ENCODE measurements at places on chromosomes 16 and 17.

GRCh38 chr17:65015855-65016254 is 40.7 kb downstream of the GNA13 start:
- no peak overlapping the region for H3K4me3 ChIP-seq
- H3K27me3 ChIP-seq = no peaks in the 10 kb centered on the region
- no peaks in the 10 kb centered on the region for H3K4me1 ChIP-seq
- peaks cover 75% of the 10 kb centered on the region for H3K36me3 ChIP-seq
- no peak for DNase-seq

- H3K36me3 ChIP-seq = peaks cover 22% of the 10 kb centered on the region
- no peaks in the 10 kb centered on the region for H3K27me3 ChIP-seq
- no peak overlapping the region for H3K27ac ChIP-seq
- H3K4me1 ChIP-seq = no peaks in the 10 kb centered on the region
Observed at GRCh38 chr16:89341697-89342694, 124.5 kb downstream of the ZNF778 start.

GRCh38 chr16:52480237-52480636 is 66.7 kb downstream of the TOX3 start:
- DNase-seq = no peak
- H3K27me3 ChIP-seq = no peaks in the 10 kb centered on the region
- H3K36me3 ChIP-seq = no peaks in the 10 kb centered on the region
- H3K27ac ChIP-seq = no peak overlapping the region
- no peak overlapping the region for H3K4me3 ChIP-seq

DNA sequence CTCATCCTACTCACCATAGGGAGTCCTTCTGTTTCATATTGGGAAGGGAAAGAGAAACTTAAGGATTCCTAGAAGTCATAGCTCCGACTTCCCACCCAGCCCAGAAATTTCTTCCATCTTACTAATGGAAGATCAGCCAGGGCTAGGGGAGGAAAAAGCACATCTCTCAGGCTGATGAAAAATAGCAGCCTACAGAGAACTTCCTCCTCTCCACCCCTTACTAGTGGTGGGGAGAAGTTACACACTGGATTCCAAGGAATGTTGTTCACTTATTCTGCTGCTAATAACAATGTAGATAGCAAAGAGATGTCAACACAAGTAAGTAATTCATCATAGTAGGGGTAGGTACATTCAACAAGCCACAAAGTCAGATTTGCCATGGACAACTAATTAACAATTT is 94.4 kb downstream of the SPACA3 start:
- no peaks in the 10 kb centered on the region for H3K36me3 ChIP-seq
- no peak overlapping the region for H3K4me3 ChIP-seq
- H3K27ac ChIP-seq = no peak overlapping the region
- H3K27me3 ChIP-seq = peaks cover 22% of the 10 kb centered on the region

- DNase-seq = no peak
- H3K36me3 ChIP-seq = no peaks in the 10 kb centered on the region
- no peak overlapping the region for H3K27ac ChIP-seq
- no peaks in the 10 kb centered on the region for H3K27me3 ChIP-seq
- no peak overlapping the region for H3K4me3 ChIP-seq
- H3K4me1 ChIP-seq = peaks cover 7% of the 10 kb centered on the region
Observed at GRCh38 chr17:21292867-21293830, 8.6 kb downstream of the MAP2K3 start.

GRCh38 chr17:61641084-61641483 is 50.1 kb upstream of the NACA2 start:
- H3K4me3 ChIP-seq = no peak overlapping the region
- H3K4me1 ChIP-seq = no peaks in the 10 kb centered on the region
- no peak overlapping the region for H3K27ac ChIP-seq
- no peaks in the 10 kb centered on the region for H3K36me3 ChIP-seq
- peaks cover 3% of the 10 kb centered on the region for H3K27me3 ChIP-seq

DNA sequence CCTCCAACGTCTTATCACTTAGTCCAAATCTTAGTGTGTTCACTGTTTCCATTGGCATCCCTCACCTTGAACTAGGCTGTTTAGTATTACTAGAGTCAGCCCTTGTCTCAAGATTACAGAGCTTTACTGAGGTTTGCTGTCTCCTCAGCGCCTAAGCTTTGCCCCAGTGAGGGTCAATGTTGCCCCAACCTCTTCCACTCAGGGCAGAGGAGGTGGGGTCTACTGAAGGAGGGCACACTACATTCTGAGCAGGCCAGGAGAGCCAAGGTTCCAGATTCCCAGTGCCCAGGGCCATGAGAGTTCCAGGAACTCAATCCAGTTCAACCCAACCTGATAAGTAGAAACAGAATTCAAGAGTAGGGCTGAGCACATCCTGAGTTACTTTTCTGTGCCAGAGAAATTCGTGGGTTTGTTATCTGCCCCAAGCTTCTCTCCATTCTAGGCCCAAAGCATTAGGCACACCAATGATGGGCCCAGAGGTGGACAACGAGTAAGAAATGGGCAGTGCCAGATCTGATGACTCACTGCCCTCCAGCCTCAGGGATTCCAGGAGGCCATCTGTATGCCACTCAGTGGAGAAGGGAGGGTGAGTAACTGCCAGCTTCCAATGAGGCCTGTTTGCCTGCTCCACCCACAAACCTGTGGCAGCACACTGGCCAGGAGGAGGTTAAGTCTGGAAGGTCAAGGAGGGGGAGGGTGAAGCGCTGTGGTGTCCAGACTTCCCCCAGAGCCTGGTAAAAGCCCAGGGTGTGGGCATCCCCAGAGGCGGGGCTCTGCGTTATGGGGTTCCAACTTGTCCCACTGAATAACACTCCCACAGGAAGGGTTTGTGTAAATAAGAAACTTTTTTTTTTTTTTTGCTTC is 8.2 kb downstream of the TUBG2 start:
- DNase-seq = no peak
- H3K27ac ChIP-seq = no peak overlapping the region
- no peaks in the 10 kb centered on the region for H3K27me3 ChIP-seq
- H3K36me3 ChIP-seq = peaks cover 42% of the 10 kb centered on the region
- no peak overlapping the region for H3K4me3 ChIP-seq

GRCh38 chr17:8445536-8445935 is 9.9 kb downstream of the NDEL1 start:
- peaks cover 62% of the 10 kb centered on the region for H3K36me3 ChIP-seq
- no peak overlapping the region for H3K4me3 ChIP-seq
- H3K4me1 ChIP-seq = peaks cover 2% of the 10 kb centered on the region
- H3K27me3 ChIP-seq = no peaks in the 10 kb centered on the region
- no peak overlapping the region for H3K27ac ChIP-seq
- DNase-seq = no peak

GRCh38 chr16:72388007-72388406 is 216.1 kb upstream of the PMFBP1 start:
- H3K4me3 ChIP-seq = no peak overlapping the region
- H3K27ac ChIP-seq = no peak overlapping the region
- no peaks in the 10 kb centered on the region for H3K4me1 ChIP-seq
- no peaks in the 10 kb centered on the region for H3K27me3 ChIP-seq
- H3K36me3 ChIP-seq = peaks cover 22% of the 10 kb centered on the region

GRCh38 chr17:42394838-42395237 is 6.6 kb upstream of the STAT3 start:
- no peak overlapping the region for H3K4me3 ChIP-seq
- no peaks in the 10 kb centered on the region for H3K27me3 ChIP-seq
- DNase-seq = no peak
- H3K36me3 ChIP-seq = no peaks in the 10 kb centered on the region
- H3K4me1 ChIP-seq = no peaks in the 10 kb centered on the region

GRCh38 chr17:42414704-42415409 is 8.2 kb downstream of the CAVIN1 start:
- peak overlapping the region; percentile 17 for H3K4me3 ChIP-seq
- peak; percentile 90 for DNase-seq
- H3K27me3 ChIP-seq = peaks cover 5% of the 10 kb centered on the region
- H3K36me3 ChIP-seq = no peaks in the 10 kb centered on the region
- peak overlapping the region; percentile 65 for H3K27ac ChIP-seq

DNA sequence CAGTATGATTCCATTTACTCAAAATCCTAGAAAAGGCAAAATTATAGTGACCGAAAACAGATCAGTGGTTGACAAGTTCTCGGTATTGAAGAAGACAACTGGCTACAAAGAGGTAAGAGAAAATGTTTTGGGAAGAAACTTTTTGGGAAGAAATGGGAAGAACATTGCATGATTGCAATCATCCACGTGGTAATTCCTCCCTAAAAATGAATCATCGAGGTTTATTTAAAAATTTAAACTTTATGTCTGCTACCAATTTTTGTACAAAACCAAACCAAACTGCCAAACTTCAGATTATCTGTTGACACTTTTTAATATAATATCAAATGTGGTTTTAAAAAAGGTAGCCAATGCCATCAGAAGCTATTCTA is 8.1 kb downstream of the SMURF2 start:
- no peak overlapping the region for H3K27ac ChIP-seq
- H3K4me3 ChIP-seq = no peak overlapping the region
- no peaks in the 10 kb centered on the region for H3K27me3 ChIP-seq

DNA sequence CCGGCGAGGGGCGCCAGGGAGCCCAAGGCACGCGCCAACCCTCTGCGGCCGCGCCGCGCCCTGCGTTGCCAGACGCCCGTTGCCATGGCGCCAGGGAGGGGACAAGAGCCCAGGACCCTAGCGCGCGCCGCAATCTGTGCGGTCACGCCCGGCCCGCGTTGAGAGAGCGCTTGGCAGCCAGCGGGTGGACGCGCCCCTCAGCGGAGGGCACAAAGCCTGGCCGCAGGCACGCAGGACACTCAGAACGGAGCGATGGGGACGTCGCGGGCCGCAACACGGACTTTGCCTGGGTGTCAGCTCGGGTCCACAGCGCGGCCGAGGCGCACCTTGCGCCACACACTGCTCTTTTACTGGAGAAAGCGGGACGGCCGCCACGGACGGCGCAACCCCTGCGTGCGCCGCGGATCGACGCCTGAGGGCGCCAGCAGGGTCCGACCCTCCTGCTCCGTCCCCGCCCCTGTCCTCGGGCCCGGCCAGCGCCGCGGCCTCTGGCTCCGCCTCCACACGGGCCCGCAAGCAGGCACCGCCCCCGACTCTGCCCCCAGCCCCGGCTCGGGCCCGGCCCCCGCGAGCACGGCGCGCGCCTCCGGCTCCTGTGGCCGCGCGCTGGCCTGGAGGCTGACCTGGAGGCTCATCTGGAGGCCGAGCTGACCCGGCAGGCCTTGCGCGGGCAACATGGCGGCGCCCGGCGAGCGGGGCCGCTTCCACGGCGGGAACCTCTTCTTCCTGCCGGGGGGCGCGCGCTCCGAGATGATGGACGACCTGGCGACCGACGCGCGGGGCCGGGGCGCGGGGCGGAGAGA is at the start of gene GFER:
TSS of gene GFER (plus strand) at position 650 of the 803 bp plus-strand sequence. CDS start at position 676, 26 bp downstream.
- H3K4me1 ChIP-seq = peaks cover 24% of the 10 kb centered on the region
- peak within 1 kb of the TSS; percentile 75 for H3K27ac ChIP-seq
- H3K36me3 ChIP-seq = peaks cover 21% of the 10 kb centered on the region

Measured in DND-41 (cell line).